ENCODE measurements at places on chromosomes 4 and X.

DNA sequence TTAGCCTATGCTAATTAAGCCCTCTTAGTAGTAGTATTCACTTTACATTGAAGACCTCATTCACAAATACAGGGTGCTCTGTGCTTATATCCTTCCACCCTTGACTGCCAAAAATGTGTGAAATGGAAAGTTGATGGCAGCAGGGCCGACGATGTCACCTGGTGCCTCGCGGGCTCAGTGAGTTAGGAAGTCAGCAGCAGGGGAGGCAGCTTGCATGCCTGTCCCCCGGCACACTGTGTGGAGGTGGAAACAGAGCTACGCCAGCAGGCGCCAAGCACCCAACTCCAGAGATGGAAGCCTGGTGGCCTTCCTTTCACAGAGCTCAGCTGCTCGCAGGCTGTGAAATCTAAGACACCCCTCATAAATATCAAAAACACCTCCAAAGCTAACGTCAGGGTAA lies 8.4 kb downstream of the MSL3 start:
- no peak for DNase-seq

- no peak for DNase-seq
These were observed 17.5 kb upstream of the SAT1 start for GRCh38 chrX:23765449-23765848.

DNA sequence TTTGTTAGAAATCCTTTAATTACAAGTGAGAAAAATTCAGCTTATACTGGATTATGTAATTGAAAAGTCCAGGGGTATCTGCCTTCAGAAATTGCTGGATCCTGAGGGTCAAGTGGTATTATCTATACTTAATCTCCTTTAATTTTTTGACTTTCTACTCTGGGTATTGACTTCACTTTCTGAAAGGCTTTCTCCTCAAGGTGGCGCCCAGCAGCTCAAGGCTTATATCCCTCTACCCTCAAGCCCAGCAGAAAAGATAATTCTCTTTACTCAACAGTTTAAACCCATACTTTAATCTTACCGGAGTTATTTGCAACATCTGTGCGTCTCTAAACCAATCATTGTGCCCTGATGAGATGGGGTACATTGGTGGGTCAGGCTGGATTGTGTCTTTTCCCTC lies 129.5 kb downstream of the LARP7 start:
- no peak for DNase-seq

DNA sequence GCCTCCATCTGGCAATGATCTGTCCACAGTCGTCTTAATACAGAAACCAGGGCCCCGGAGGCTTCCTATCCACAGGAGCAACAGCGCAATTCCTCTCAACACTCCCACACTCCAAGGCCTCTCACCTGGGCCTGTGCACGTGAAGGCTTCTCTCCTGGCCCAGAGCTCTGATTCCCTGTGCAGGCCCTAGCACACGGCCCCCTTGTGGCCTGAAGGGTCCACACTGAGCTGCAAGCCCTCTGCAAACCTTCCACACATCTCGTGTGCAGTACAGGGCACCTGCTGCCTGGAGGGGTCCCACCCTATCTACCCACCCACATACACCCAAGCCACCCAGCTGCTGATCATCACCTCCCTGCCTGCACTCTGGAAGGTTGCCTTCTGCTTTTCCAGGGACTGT lies 150.1 kb upstream of the NUDT10 start:
- no peak for DNase-seq

DNA sequence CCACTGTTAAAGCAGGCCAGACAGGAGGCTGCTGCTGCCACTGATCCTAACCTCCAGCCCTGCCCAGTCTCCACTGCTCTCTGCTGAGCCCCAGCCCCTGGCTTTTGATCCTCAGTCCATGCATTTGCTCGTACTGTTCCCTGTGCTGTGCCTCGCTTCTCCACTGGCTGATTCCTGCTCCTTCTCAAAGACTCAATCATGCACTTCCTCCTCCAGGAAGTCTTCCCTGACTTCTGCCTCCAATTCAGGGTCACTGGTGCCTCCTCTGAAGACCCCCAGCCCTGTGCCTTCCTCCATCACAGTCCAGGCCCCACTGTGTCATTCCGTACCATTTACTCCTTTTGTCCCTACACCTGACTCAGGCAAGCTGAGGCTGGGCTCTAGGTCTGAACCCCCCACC lies 230.6 kb upstream of the PSAPL1 start:
- DNase-seq = no peak

DNA sequence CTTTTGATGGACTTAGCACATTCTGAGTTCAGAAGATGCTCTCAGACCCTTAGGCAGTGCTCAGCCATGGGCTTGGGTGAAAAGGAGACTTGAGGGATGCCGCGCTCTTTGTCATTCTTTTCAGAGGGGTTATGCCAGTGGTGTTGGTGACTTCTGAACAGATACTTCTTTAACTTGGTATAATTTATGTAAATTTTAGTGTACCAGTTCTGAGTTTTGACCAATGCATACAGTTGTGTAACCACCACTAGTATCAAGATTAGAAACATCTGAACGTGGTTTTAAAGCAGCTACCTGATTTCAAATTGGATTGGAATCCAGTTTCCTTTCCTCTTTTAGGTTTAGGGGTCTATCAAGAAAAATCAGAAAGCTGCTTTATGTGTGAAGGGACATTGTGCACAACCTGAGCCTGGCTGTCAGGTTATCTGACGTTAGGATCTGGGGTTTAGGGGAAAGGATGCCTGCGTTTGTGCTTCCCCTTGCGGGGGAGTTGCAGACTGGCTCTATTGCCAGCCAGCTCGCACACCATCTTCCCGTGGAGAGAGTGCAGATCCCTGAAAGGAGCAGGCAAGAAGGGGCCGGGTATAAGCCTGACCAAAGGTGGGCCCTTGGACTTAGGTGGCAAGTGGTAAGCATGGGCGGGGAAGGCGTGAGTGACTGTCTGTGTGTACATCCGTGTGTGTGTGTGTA lies 19.0 kb downstream of the SMS start:
- no peak for DNase-seq

DNA sequence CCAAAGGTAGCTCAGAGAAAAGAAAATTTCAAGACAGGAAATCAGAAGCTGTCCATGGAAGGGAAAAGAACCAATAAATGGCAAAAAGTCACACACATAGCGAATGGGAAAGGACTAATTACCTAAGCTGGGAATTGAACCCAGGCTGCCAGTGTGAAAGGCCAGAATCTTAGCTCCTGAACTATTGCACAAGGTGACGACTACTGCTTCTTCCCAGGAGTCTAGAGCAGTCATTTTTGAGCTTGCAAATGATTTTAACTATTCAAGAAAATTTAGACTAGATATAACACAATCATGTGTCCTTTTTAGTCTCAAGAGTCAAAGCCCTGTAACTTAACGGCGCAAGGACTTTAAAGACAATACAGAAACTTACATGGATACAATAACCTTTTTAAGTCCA lies 34.1 kb upstream of the ZNF81 start:
- no peak for DNase-seq

DNA sequence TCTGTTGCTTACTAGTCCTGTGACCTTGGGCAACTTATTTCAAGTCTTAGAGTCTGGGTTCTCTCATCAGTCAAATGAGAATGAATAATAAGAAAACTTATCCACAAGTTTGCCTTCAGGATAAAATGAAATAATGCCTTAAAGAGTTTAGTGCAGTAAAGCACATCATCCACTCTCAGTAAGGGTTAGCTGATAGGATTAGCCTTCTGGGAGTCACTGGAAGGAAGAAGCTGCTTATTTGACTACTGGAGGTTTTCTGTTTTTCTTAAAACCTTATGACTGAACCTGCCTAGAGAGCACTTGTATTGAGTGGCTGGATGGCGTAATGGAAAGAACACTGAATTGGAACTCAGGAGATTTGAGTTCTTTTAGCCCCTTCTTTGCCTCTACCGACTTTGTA lies 1.8 kb downstream of the RNF128 start:
- DNase-seq = no peak

GRCh38 chrX:30580641-30581040 lies 3.1 kb upstream of the TASL start:
- DNase-seq = no peak

GRCh38 chr4:15495621-15496020 lies 25.9 kb downstream of the CC2D2A start:
- no peak for DNase-seq

GRCh38 chr4:7398104-7398423 lies 36.7 kb downstream of the PSAPL1 start:
- peak; percentile 1 for DNase-seq

- no peak for DNase-seq
These were observed 312.6 kb downstream of the STIM2 start for GRCh38 chr4:27173280-27173679.

- no peak for DNase-seq
These were observed 102.6 kb downstream of the FSTL5 start for GRCh38 chr4:162061214-162061613.

GRCh38 chrX:110414679-110415439 lies 56.2 kb downstream of the RTL9 start:
- no peak for DNase-seq

DNA sequence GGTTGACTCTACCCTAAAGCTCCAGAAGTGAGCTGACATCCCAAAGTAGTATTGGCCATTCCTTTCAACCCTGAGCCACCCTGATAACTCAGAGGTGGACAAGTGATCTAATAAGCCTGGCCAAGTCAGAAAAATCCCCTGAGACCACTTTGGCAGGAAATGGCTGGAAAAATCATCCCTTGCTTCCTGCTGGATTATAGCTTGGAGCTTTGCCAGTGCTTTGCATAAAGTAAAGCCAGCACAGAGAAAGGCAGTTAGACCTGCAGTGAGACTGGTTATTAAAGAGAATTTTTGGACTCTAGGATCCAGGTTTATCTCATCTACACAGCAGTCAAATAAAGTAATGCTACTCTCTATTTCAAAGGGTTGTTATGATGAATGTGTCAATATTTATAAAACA lies 6.4 kb downstream of the CXCL3 start:
- no peak for DNase-seq

Measured in HuH-7.5 (cell line).